ENCODE measurements at places on chromosomes 4 and X. TPM values are rescaled to one million over a fixed set of nuclear protein-coding genes. Genes with fewer than 3 reads are reported as not detected.

The GAGE12D gene
- not detected for total RNA-seq

GRCh38 chr4:47154816-47155370 is 123.5 kb downstream of the GABRB1 start:
- H3K27ac ChIP-seq, result no peak overlapping the region
- H3K4me3 ChIP-seq, result no peak overlapping the region
- H3K4me1 ChIP-seq, result no peaks in the 10 kb centered on the region
- H3K36me3 ChIP-seq, result no peaks in the 10 kb centered on the region
- no peak for DNase-seq

GRCh38 chr4:161496-162284 is 37.4 kb downstream of the ZNF718 start:
- peaks cover 13% of the 10 kb centered on the region for H3K36me3 ChIP-seq
- H3K27me3 ChIP-seq, result no peaks in the 10 kb centered on the region
- no peak overlapping the region for H3K4me3 ChIP-seq
- DNase-seq, result no peak
- H3K4me1 ChIP-seq, result no peaks in the 10 kb centered on the region

The JCHAIN gene
- total RNA-seq, result 2.2 TPM

GRCh38 chrX:40434947-40435346 is 145.8 kb upstream of the ATP6AP2 start:
- no peak overlapping the region for H3K27ac ChIP-seq
- peaks cover 38% of the 10 kb centered on the region for H3K27me3 ChIP-seq
- H3K4me1 ChIP-seq, result no peaks in the 10 kb centered on the region
- no peak for DNase-seq
- H3K36me3 ChIP-seq, result no peaks in the 10 kb centered on the region
- no peak overlapping the region for H3K4me3 ChIP-seq

DNA sequence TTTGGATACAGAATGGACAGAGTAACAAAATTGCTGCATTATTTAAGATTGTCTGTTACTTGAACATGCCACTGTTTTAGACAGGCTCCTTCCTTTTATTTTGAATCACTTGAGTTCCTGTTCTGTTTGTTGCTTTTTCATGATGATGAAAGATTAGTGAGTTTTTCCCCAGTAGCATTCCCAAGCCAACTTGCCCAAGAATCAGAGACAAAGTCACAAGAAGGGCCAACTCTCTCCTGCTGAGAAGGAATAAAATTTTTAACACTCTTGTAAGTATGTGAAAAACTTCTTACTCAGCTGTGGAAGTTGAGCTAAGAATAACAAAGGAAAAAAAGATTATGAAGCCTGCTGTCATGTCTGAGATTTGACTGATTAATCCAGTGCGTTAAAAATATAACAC is 104.2 kb downstream of the KLHL8 start:
- no peak for DNase-seq
- no peaks in the 10 kb centered on the region for H3K27me3 ChIP-seq
- no peak overlapping the region for H3K4me3 ChIP-seq
- peaks cover 24% of the 10 kb centered on the region for H3K4me1 ChIP-seq
- H3K27ac ChIP-seq, result no peak overlapping the region
- peaks cover 10% of the 10 kb centered on the region for H3K36me3 ChIP-seq

- no peak for DNase-seq
- H3K27me3 ChIP-seq, result peaks cover 4% of the 10 kb centered on the region
- no peaks in the 10 kb centered on the region for H3K4me1 ChIP-seq
- H3K4me3 ChIP-seq, result no peak overlapping the region
These were observed 72.9 kb downstream of the FAM9B start for GRCh38 chrX:8960957-8961468.

DNA sequence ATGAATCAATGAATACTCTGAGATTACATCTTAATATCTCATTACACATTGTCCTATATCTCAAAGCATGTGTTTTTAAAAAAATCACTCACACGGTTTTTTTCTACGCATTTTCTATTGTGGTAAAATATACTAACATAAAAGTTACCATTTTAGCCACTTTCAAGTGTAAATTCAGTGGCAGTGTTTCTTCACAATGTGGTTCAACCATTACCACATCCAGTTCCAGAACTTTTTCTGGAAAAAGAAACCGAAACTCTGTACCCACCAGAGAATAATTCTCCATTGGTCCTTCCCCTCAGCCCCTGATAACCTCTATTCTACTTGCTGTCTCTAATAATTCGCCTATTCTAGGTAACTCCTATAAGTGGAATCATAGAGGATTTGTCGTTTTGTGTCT is 35.3 kb upstream of the ACSL1 start:
- DNase-seq, result no peak
- H3K4me3 ChIP-seq, result no peak overlapping the region
- no peak overlapping the region for H3K27ac ChIP-seq
- H3K4me1 ChIP-seq, result no peaks in the 10 kb centered on the region
- H3K27me3 ChIP-seq, result no peaks in the 10 kb centered on the region

GRCh38 chr4:6549445-6549844 is 25.5 kb upstream of the MAN2B2 start:
- no peak overlapping the region for H3K27ac ChIP-seq
- H3K4me1 ChIP-seq, result no peaks in the 10 kb centered on the region
- no peak overlapping the region for H3K4me3 ChIP-seq
- H3K36me3 ChIP-seq, result no peaks in the 10 kb centered on the region
- H3K27me3 ChIP-seq, result no peaks in the 10 kb centered on the region

The TMEM175 gene
- 13.8 TPM for total RNA-seq

- no peak for DNase-seq
- H3K4me3 ChIP-seq, result no peak overlapping the region
- no peaks in the 10 kb centered on the region for H3K27me3 ChIP-seq
- peaks cover 7% of the 10 kb centered on the region for H3K36me3 ChIP-seq
These were observed 87.9 kb upstream of the PACRGL start for GRCh38 chr4:20612313-20612712.

GRCh38 chrX:64187762-64188150 is 17.8 kb downstream of the AMER1 start:
- H3K27me3 ChIP-seq, result no peaks in the 10 kb centered on the region
- H3K36me3 ChIP-seq, result no peaks in the 10 kb centered on the region
- H3K4me1 ChIP-seq, result no peaks in the 10 kb centered on the region
- H3K4me3 ChIP-seq, result no peak overlapping the region

The UCHL1 gene
- total RNA-seq, result 348 TPM

- H3K27me3 ChIP-seq, result no peaks in the 10 kb centered on the region
- H3K4me1 ChIP-seq, result no peaks in the 10 kb centered on the region
- DNase-seq, result no peak
- no peaks in the 10 kb centered on the region for H3K36me3 ChIP-seq
These were observed 18.7 kb downstream of the NDNF start for GRCh38 chr4:121053601-121054143.

DNA sequence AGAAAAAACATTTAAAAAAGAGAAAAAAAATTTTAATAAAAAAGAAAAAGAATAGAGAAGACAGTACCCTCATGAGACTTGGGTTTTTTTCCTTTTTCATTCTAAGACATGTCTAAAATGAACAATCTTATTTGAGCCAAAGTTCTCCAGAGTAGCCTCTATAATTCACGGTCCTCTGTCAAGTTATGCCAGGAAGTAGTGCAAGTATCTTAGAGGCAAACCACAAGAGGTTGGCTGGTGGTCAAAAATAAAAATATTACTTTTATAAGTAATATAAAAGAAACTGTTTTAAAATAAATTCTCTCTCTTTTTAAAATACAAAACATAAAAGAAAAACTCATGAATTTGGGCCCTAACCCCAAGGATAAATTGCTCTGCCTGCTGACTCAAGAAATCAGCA is 26.5 kb downstream of the HNRNPDL start:
- no peaks in the 10 kb centered on the region for H3K4me1 ChIP-seq
- peak; percentile 54 for DNase-seq
- no peak overlapping the region for H3K27ac ChIP-seq
- H3K4me3 ChIP-seq, result no peak overlapping the region
- H3K27me3 ChIP-seq, result no peaks in the 10 kb centered on the region

DNA sequence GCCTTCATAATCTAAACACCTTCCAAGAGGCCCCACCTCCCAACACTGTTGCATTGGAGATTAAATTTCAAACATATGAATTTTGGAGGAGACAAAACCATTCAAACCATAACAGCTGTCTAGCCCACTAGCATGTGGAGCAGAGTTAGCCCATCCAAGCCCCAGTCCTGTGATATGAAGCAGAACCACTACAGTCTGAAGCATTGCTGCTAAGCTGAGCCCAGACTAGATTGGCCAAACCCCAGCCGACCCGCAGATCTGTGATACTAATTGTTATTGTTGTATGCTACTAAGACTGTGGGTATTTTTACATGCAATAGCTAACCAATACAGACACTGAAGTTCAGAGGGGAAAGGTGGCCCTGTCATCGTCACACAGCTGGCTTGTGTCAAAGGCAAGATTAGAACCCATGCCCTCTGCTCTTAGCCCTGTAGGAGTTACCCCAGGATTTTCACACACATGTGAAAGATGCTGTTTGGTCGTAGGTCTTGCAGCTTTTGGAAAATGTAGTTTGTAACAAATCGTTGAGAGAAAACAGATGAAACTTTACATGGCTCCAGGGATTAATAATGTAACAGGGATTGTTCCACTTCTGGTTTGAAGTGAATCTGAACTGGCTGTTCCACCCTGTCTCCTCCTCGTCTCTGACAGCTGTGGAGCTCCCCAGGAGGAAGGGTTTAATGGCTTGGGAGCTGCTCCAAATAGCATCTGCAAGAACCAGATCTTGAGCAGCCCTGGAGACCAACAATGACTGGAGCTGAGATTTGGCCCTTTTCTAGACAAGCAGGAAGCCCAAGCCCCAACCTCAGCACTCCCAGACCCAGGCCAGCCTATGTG is 517.5 kb downstream of the MID1IP1 start:
- H3K27ac ChIP-seq, result no peak overlapping the region
- no peak overlapping the region for H3K4me3 ChIP-seq
- no peaks in the 10 kb centered on the region for H3K4me1 ChIP-seq
- H3K27me3 ChIP-seq, result peaks cover 49% of the 10 kb centered on the region
- no peaks in the 10 kb centered on the region for H3K36me3 ChIP-seq

GRCh38 chr4:77712675-77713074 is 106.5 kb downstream of the CNOT6L start:
- no peaks in the 10 kb centered on the region for H3K36me3 ChIP-seq
- no peak overlapping the region for H3K27ac ChIP-seq
- no peaks in the 10 kb centered on the region for H3K27me3 ChIP-seq
- H3K4me3 ChIP-seq, result no peak overlapping the region
- H3K4me1 ChIP-seq, result no peaks in the 10 kb centered on the region

The LGI2 gene
- under 0.01 TPM for total RNA-seq

DNA sequence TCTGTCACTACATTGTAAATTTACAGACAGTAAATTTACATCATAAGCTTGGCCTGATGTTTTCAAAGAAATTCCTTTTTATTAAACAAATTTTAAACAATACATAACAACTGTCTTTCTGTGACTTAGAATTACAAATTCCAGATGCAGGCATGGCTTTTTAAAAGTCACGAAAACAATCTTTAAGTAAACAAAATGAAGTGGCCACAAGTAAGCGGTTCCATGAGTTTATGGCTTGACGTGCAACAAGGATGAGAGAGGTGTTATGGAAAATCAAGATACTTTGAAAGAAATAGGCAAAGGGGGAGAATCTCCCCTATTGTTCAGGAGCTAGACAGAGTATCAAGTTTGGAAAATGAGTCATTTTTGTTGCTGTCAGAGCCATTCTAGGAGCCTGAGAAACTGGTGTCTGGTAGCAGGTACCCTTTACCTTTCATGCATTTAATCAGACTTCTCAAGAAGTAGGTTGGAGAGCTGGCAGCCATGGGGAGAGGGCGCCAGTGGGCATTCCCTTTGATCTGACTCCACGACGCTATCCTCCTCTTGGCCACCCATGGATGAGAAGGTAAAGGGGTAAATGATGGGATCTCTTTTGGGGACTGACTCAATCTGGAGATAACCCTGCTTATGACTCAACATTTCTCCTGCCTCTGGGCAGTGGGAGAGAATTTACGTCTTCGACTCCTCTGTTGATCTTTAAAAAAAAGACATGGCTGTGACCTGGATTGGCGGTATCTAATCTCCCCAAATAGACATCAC is 217.2 kb downstream of the SPRY1 start:
- no peaks in the 10 kb centered on the region for H3K36me3 ChIP-seq
- no peaks in the 10 kb centered on the region for H3K27me3 ChIP-seq
- H3K27ac ChIP-seq, result no peak overlapping the region
- DNase-seq, result no peak
- no peaks in the 10 kb centered on the region for H3K4me1 ChIP-seq

- H3K36me3 ChIP-seq, result no peaks in the 10 kb centered on the region
- no peak overlapping the region for H3K4me3 ChIP-seq
- H3K27me3 ChIP-seq, result peaks cover 10% of the 10 kb centered on the region
- peaks cover 27% of the 10 kb centered on the region for H3K4me1 ChIP-seq
- DNase-seq, result peak; percentile 55
- H3K27ac ChIP-seq, result no peak overlapping the region
These were observed 221.1 kb downstream of the ZNF674 start for GRCh38 chrX:46324166-46324565.

- no peaks in the 10 kb centered on the region for H3K4me1 ChIP-seq
- DNase-seq, result no peak
- H3K27ac ChIP-seq, result no peak overlapping the region
- no peaks in the 10 kb centered on the region for H3K27me3 ChIP-seq
These were observed 93.5 kb upstream of the UCP1 start for GRCh38 chr4:140662082-140662869.

- peak; percentile 74 for DNase-seq
- peak overlapping the region; percentile 100 for H3K27ac ChIP-seq
- peak overlapping the region; percentile 92 for H3K4me3 ChIP-seq
- H3K27me3 ChIP-seq, result no peaks in the 10 kb centered on the region
- peaks cover 40% of the 10 kb centered on the region for H3K4me1 ChIP-seq
These were observed 1.8 kb downstream of the FGF5 start for GRCh38 chr4:80268081-80268823.

DNA sequence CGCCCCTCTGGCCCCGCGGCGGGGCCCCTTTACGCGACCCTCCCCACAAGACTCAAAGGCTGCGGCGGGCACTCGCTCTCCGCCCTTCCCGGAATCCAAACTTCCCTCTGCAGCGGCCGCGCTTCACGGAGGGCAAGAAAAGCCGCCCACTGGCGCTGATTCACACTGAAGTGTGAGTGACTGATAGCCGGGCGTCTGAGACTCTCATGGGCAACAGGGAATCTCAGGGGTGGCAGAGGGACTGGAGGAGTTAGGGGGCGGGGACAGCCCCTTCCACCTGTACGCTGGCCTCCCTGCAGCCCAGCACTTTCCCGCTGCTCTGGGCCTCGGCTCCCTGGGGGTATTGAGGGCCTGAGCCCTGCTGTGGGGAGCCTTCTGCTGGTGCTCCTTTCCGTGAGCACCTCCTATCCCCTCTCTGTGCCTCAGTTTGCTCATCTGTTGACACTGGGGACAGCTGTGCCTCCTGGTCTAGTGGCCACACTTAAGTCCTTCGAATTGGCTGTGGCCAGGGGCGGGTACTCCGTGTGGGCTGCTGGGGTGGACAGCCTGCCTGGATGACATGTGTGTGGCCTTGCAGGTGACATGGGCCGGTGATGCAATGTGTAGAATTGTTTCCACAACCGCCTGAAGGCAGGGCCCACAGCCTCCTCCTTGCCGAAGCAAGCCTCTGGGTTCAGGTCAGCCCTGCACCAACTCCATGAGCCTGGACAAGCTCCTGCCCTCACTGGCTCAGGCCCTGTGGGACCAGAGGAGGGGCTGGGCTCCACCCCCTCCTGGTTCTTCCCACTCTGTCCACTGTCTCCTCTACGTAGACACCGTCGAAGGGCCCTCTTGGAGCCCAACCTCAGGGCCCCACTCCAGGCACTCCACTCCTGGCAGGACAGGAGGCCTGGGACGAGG is 951 bp downstream of the SH3BP2 start:
- peak overlapping the region; percentile 75 for H3K4me3 ChIP-seq
- peaks cover 33% of the 10 kb centered on the region for H3K4me1 ChIP-seq
- H3K27ac ChIP-seq, result peak overlapping the region; percentile 82
- H3K36me3 ChIP-seq, result peaks cover 5% of the 10 kb centered on the region
- no peaks in the 10 kb centered on the region for H3K27me3 ChIP-seq
